ENCODE measurements at places on chromosomes 2 and 18. TPM values are rescaled to one million over a fixed set of nuclear protein-coding genes. Genes with fewer than 3 reads are reported as not detected.

DNA sequence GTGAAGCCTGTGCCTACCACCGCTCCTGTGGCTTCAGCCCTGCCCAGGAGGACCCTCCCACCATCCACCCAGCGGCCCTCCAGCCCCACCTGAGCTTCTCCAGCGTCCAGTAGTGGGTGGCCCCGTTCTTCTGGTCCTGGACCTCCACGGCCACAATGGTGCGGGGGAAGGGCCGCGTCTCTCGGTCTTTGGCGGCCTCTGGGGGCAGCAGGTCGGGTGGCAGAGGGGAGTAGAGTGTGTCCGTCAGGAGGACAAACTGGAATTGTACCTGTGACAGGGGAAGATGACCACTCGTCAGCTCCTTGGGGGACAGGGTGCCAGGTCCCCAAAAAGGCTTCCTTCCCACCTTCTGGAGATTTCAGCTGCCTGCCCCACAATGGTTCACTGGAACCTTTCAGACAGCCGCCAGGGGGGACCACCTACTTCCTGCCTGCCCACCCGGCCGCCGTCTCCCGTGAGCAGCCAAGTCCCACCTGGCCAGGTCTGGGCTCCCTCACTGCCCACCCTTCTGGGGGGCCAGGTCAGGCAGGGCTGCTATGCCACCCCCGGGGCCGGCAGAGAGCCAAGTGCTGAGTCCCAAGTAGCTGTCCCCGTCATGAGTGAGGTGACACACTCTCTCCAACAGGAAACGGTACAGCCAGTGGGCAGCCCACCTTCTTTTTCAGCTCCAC is 59.3 kb downstream of the KIF1A start:
- DNase-seq, result no peak

DNA sequence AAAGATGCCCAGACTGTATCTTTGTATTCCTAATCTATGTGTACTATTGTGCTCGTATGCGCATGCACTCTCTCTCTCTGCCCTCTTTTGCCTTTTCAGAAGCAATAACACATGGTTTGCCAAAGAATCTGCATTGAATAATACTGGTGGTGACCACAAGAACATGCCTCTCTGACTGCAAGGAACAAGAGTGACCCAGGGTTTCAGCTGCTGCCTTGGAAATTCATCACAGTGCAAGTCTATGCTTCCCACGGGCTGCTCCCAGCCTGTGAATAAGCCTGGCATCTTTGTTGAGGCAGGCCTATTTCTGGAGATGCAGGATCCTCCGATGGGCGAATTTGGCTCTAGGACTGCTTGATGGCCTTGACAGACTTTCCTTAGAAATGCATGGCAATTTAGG is 689.4 kb upstream of the FANCL start:
- no peak for DNase-seq

DNA sequence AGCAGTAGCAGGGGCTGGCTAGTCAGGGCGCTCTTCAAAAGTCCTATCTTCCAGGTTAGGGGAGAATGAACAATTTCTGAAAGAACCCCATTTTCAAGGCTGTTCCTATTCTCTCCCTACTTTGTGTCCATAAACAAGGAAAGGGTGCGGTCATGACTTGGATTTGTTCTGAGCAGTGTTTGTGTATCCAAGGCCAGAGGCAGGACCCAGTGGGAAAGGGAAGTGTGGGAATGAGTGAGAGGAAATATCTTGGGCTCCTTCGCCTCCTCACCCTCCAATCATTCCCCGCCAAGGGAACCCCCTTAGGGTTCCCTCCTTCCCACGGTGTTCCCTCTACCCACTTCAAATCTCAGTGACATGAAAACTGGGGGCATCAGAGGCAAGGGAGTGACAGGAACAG is 25.5 kb upstream of the SPTBN1 start:
- DNase-seq, result peak; percentile 78

DNA sequence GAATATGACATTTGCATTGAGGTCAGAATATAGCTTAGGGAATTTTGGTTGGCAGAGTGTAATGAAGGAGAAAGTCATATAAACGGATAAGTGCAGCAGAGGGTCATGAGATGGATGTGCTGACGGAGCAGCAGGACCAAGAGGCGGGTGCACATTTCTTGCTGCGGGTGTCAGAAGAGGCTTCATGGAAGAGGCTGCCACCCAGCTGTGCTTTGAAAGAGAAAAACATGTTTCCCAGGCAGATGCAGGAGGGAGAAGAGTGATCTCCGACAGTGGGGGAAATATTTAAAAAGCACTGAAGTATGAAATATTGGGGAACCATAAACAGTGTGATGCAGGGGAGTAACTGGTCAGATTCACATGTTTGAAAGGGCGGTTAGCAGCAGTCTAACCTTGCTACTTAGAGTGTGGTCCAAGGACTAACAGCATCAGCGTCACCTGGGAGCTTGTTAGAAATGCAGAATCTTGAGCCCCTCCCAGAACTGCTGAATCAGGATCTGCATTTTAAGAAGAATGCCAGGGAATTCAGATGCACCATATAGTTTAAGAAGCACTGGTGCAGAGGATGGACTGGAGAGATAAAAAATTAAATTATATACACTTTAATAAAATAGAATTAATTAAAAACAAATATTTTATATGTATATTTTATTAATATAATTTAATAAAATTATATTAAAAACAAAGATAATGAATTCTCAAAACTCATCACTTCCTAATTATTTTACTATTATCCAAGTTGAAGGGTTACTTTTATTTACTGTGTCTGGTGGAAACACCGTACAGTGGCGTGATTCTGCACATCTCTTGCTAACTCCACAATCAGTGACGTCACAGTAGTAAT is 36.1 kb upstream of the SCYGR1 start:
- no peak for DNase-seq

Gene POU3F3
- total RNA-seq, result 0.13 TPM

Gene NGEF
- 1.5 TPM for total RNA-seq

Gene SRD5A2
- under 0.01 TPM for total RNA-seq

- no peak for DNase-seq
Observed at GRCh38 chr2:200627110-200627770, 41.4 kb downstream of the AOX1 start.

Gene CACNB4
- 7.2 TPM for total RNA-seq

Gene SH3RF3
- total RNA-seq, result 2.7 TPM

Gene KHK
- 1.5 TPM for total RNA-seq

Gene HS6ST1
- total RNA-seq, result 22.7 TPM

Gene CTAGE1
- total RNA-seq, result not detected

Gene DSC2
- 3.5 TPM for total RNA-seq

GRCh38 chr2:189441709-189442074 is 418 bp downstream of the WDR75 start:
- DNase-seq, result no peak
